ENCODE measurements at places on chromosomes 13 and 19.
A peak's percentile ranks its signal among the peaks of the same experiment; 100 is the strongest.

GRCh38 chr13:112619730-112620631, 32.0 kb upstream of the TUBGCP3 start:
- no peak for DNase-seq

GRCh38 chr13:30446126-30446500, 19.6 kb downstream of the HMGB1 start:
- no peak for DNase-seq

- DNase-seq, result no peak
These were observed 225.3 kb downstream of the NHLRC3 start for GRCh38 chr13:39263531-39263930.

DNA sequence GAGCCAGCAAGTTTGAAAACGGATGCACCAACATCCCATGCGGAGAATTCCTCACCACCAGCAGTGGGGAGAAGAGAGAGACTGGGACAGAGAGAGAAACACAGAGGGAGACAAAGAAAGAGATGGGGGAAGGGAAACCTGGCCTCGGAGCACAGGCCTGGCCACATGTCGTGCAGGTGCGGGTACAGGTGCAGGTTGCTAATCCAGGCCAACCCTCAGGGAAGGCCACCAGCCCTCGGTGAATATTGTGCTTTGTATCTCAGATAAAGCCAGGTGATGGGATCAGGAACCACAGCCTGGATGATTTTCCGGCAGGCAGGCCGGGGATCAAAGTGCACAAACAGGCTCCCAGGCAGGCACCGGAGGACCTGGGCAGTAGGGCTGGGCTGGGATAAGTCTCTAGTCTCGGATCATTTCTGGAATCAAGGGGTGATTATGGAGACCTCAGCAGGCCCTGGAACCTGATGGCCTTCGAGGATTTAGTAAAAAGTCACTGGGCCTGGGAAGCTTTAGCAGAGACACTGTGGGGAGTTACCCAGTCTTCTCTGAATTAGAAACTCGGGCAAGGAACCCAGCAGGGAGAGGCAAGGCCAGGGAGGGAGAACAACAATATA, 3.7 kb downstream of the GAS6 start:
- DNase-seq, result no peak

DNA sequence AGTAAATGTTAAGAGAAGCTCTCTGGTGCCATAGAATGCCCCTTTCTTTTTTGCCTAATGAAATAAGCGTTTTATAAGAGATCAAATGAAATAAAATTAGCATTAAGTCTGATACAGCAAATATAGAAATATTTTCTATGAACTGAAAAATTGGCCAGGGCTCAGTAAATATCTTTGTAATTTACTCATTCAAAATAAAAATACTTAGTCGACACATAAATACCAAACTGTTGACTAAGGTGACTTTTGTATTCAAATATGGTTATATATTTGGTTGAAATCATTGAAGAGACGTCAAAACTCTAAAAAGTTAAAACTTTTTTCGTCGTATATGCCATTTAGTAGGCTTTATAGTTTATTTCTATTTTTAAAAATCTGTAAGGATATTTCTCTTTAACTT, 25.6 kb downstream of the IPO5 start:
- DNase-seq, result no peak

- DNase-seq, result no peak
These were observed 34.3 kb downstream of the ELF1 start for GRCh38 chr13:40984668-40985366.

GRCh38 chr19:35462476-35462953, 14.5 kb downstream of the FFAR2 start:
- DNase-seq, result peak; percentile 56

GRCh38 chr13:21333186-21333585, 125.9 kb downstream of the ZDHHC20 start:
- DNase-seq, result no peak

DNA sequence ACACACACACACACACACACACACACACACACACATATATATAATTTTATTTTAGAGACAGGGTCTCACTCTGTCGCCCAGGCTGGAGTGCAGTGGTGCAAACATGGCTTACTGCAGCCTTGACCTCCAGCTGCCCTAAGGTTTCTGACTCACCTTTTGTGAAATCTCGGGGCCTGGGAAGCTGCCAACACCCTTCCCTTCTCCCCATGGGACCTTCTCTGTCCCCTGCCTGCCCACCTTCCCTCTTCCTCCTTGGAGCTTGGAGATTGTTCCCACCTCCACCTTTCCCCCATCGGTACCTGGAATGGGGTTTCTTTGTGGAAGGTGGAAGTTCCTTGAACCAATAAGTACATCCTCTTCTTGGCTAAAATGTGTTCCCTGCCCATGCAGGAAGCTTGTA, 6.3 kb downstream of the ARRDC5 start:
- DNase-seq, result no peak

GRCh38 chr19:694481-695351, 536 bp downstream of the PRSS57 start:
- no peak for DNase-seq

- peak; percentile 23 for DNase-seq
These were observed 814 bp downstream of the NBEA start for GRCh38 chr13:34942732-34943435.

DNA sequence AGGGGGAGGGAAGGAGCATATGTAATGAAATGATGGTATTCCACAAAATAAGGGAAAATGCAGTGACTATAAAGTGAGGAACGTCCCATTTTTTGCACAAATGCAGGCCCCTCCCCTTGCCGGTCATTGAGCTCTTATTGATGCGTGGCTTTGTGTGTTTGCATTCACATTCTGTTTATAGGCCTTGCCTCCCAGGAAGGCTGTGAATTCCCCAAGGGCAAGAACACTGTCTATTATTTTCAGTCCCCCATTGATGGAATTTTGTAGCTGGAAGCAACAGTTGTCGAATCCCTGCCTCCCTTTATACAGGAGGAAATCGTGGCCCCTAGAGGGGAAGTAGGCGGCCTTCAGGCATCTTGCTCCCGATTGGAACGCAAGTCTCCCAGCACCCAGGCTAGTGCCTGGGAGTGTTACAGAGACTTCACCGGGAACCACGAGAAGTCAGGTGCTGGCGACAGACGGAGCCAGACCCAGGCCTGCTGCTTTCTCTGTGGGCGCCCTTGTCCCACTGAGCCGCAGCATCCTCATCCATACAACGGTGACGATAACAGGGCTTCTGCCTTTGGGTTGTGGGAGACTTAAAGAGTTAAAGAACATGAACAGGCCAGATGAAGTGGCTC, 6.9 kb downstream of the SBSN start:
- DNase-seq, result no peak

- no peak for DNase-seq
These were observed 6.8 kb downstream of the TMED1 start for GRCh38 chr19:10828981-10829821.

- no peak for DNase-seq
These were observed 244.7 kb downstream of the COL4A1 start for GRCh38 chr13:110062077-110062776.

- no peak for DNase-seq
These were observed 16.8 kb downstream of the SPC24 start for GRCh38 chr19:11138601-11139300.

GRCh38 chr19:46812977-46813838, 24.8 kb upstream of the SLC1A5 start:
- no peak for DNase-seq

DNA sequence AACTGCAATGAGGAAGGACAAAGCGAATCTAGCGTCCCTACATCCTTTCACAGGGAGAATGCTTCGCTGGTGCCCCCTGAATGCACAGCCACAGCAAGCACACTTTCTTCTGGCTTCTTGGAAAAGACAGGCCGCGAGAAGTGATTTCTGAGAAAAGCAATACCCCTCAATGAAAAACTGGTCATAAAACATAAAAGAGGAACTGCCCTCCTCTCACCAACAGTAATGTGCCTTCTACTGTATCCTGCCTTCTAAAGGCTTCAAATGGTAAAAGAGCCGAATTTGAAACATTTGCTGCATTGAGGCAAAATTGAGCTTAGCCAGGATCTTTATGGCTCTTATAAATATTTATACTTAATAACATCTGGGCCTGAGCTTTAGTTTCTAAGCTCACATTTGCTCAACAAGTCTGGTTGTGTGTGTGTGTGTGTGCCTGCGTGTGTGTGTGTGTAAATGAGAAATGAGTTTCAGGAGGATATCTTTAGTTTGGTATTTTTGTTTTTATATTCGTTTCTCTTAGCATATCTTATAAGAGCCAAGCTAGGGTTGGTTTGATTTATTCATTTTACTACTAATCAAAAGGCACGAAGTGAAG, 246.1 kb upstream of the MAB21L1 start:
- no peak for DNase-seq

DNA sequence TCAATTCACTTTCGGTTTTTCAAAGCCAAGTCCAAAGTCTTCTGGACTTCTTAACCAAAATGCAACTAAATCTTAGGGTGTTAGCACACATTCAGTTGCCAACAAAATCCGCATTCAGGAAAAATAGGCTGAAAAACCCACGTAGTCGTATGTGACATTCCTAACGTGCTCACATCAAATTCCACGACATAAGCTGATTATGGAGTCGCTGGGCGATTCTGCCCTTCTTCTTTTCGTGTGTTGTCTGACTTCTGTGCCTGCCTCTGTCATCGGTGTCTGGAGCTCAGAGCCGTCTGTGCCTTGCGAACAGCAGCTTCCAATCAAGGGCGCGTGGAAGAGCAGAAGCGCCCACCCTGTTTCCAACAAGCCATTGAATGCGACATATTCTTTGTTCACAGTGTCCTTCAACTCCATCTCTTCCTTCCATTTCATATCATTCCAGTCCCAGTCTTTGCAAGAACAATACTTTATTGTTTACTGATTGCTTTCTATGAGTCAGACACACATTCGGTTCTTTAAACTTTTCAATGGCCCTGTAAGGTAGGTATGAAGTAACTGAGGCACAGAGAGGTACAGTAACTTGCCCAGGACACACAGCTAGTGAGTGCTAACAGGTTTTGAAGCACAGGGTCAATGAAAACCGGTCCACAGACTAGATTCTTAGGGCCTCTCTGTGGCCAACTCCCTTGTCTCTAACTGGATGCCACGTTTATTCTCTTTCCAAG, 8.2 kb upstream of the ZNF507 start:
- DNase-seq, result no peak

GRCh38 chr13:95150555-95150954, 150.7 kb downstream of the ABCC4 start:
- no peak for DNase-seq

DNA sequence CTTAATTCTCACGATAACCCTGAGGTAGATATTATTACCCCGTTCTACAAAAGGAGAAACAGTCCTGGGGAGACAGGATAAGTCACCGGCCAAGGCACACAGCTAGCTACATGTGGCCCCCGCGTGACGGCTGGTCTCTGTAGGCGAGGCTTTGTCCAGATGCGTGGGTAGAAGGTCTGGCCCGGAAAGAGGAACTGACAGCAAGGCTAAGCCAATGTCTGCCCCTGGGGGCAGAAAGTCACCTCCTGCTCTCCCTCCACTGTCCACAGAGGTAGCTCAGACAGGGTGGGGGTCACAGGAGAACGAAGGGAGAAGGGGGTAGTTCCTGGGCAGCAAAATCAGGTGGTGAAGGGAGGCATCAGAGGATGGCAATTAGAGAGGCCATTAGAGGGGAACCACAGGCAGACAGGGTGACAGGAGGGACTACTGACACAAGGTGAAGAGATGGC, 1.8 kb downstream of the APOC4 start:
- DNase-seq, result no peak

GRCh38 chr13:30791354-30792001, 56.1 kb downstream of the ALOX5AP start:
- no peak for DNase-seq

GRCh38 chr19:43316591-43317319, 36.7 kb upstream of the CD177 start:
- DNase-seq, result no peak

DNA sequence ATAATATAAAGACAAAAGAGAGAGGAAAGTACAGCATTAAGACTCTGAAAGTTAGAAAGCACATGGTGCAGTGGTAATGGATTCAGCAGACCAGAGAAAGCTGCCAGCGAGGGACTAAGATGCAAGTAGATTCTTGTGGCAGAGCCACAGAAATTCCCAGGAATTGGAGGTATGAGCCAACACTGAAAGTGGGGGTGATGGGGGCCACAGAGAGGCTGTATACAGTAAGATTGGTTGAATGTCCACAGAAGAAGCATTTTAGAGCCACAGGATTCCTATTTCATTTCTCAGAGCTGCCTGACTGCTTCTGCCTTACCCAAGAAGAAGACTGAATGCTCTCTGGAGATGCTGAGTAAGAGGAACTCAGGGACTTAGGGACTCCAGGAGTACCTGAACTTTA, 295.0 kb downstream of the LMO7 start:
- no peak for DNase-seq

GRCh38 chr13:24270639-24271141, 38.7 kb upstream of the C1QTNF9 start:
- DNase-seq, result peak; percentile 51

GRCh38 chr13:45576466-45576865, 39.1 kb downstream of the ERICH6B start:
- DNase-seq, result no peak

GRCh38 chr19:38329651-38330050, 6.0 kb upstream of the CATSPERG start:
- no peak for DNase-seq

DNA sequence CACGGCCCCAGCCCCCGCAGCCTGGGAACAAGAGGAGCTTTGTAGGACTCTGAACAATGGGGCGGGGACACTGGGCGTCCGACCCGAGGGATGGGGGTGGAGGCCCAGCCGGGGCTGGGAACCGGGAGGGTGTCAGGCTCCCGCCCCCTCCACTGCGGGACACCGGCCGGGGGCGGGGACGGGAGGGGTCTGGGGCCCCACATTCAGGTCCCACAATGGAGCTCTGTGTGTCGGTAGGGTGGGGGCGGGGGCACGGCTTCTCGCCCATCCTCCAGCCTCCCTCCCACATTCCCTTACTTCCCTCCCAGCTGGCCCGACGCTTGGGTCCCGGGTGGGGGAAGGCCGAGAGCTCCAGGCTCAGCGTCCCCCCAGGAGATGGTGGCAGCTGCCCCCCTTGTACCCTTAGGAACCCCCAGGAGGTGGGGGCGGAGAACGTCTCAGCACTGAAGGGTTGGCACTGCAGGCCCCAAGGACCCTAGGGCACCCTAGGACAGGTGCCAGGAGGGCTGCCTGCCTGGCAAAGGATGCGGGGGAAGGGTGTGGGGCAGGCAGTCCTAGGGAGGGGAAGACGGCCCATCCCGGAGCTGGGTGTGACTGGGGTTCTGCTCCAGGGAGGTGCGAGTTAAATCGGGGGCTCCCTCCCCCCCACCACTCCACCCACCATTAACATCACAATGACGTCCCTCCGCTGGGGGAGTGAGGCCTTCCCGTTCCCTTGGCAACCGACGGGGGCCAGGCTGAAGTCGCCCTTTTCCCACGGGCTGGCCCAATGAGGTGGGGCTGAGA, 5.3 kb downstream of the TTYH1 start:
- DNase-seq, result no peak

GRCh38 chr13:30371649-30372265, 50.5 kb upstream of the UBE2L5 start:
- peak; percentile 69 for DNase-seq

GRCh38 chr19:2587001-2587719, 111.2 kb downstream of the GADD45B start:
- DNase-seq, result no peak

DNA sequence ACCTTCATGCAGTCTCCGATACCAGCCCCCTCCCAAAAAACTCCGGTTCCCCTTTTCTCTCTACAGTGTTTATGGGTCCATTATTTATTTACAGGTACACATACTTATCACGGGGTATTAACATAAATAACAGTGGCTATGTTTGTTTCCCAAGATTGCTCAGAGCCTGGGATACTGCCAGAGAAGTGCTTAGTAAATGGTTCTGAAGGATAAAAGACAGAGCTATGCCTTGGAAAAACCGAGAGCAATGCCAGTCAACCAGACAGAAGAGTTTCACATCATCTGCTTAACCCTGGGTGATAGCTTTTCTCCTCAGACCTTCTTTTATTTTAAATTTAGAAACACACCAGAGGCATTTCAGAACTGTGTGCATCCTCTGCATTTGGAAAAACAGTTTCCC, 61.3 kb downstream of the NUFIP1 start:
- no peak for DNase-seq

Measured in T-cell (primary cell).